ENCODE measurements at places on chromosomes 5 and 9.

DNA sequence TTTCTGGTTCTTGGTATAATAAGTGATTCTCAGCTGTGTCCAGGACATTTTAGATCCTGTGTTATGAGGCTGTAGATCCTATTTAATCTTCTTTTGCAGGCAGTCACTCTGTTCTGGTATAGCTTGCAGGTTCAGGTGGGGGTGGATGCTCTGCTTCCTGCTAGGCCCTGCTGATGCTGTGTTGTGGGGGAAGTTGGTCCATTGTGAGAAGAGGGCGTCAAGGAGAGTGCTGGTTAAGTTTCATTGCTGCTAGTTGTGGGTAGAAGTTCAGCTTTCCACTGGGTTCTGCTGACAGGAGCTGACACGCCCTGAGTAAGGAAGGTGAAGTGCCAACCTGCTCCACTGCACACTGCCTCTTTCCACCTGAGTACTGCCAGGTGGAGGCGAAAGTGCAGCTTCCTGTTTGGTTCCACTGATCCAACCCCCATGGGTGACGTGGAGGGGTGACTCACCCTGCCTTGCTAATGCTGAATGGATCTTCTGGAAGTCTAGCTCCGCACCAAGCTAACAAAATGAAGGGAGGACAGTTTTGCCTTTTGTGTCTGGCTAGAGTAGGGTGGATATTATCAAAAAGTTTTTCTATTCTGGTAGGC lies 16.3 kb downstream of the NMRK1 start:
- DNase-seq = no peak

DNA sequence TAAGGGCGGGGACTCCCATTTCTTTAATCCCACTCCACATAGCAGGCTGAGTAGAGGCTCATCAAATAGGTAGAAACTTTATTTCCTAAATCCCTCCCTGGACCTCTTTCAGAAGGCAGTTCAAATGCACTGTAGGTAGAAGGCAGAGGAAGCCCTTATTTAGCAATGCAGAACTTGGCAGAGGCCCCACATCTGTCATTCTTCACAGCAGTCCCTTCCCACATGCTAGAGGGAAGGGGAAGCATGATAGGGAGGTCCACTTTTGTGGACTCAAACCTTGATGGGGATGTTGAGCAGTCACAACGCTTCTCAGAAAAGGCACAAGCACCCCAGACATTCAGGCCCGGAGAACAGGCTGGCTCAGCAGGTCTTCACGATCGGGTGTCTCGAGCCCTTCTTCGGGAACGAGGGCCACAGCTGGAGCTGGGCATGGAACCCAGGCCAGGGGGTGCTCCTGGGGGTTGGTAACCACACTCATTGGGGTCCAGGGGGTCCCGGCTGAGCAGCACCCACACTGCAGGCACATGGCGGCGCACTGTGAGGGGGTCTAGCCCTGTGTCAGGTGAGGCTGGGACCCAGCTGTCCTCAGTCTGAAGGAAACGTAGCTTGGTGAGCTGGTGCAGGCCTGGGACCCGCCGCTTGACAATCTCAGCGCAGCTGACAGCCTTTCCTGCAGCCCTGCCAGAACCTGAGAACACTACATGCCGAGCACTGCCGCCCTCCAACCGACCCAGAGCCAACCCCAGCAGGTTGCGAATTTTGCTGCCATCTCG lies 1.3 kb downstream of the RPP25L start:
- no peak for DNase-seq

- no peak for DNase-seq
Measured at GRCh38 chr5:116595498-116595897, 20.9 kb upstream of the SEMA6A start.

- no peak for DNase-seq
Measured at GRCh38 chr5:35838370-35839042, 18.2 kb upstream of the IL7R start.

DNA sequence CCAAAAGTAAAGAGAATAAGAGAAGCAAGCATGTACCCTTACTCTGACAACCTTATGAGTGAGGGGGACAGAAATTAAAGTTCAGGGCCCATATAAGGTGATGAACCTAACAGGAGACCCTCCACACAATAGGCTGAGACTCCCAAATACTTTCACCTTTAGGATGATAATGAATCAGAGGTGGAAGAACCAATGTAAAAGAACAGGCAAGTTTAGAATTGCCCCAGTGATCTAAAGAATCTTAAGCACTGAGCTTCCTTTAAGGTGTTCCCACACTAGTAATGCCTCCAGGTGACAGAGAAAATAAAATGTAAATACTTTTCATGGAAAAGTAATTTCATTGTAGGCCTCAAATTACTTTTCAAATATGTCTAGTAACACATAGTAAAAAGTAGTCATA lies 8.2 kb upstream of the FAM151B start:
- DNase-seq = no peak

DNA sequence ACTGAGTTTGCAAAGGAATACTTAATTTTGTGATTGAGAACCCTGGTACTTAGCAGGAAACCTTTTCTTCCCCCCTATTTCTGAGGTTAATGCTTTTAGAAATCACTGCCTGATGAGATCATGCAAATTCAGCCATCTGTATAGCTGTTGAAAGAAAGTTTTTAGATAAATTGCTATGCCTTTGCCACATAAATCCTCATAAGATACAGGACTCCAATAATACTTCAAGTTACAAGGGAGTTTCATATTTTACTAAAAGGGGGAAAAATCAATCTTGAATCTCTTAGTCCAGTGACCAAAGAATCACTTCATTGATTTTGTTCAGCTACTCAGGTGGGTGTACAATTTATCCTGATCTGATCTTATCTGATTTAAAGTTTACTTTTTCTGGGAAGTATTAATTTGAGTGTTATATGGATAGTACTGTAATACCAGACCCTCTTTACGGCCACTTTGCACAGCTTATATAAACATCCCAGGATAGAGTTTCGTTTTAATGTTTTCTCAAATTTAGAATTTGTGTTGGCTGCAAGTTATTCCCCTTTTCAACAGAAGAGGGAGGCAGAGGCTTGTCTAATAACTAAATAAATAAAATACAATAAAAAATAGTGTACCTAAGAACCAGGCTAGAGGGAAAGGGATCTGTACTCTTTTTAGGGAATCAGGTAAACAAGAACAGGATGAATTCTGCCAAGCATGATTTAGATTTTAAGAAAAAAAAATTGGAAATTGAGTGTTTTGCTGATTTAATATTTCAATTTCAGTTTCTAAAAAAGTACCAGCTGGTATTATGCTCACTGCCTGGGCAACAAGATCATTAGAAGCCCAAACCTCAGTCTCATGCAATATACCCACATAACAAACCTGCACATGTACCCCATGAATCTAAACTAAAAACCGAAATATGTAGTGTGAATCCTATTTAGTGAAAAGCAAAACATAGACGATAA lies 69.1 kb downstream of the PSAT1 start:
- no peak for DNase-seq

GRCh38 chr9:2193552-2193951 lies 178.4 kb downstream of the SMARCA2 start:
- DNase-seq = no peak

- DNase-seq = peak; percentile 40
Measured at GRCh38 chr9:110842169-110842568, 173.6 kb downstream of the MUSK start.

DNA sequence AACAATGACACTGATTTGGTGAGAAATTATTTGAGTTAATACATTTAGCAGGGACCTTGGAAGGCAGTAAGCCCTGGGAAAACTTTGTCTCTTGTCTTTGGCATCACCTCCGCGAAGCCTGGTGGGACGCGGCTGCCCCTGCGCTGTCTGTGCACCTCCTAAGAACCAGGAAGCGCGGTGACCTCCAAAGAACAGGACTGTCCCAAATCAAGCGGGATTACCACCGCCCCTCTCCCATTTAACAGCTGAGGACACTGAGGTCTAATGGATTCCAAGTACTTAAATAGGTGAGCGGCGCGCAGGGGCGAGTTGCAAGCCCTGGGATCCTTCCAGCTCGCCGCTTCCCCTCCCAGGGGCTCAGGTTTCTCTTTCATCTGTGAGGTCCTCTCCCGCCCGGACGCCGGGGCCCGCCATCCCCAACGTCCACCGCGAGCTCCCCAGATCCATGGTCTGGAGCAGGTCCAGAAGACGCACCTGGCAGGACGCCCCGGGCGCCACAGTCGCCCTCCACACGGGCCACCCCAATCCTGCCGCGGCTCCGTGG lies 432 bp downstream of the STARD4 start:
- no peak for DNase-seq

Measured in HuH-7 (cell line).